Stimulated activated CD8-positive, alpha-beta memory T cell treated with anti-CD3 and anti-CD28 coated beads, Interleukin-15, amount 100 ng/mL, for 4 hours (primary cell): ENCODE measurements at places on chromosomes 11 and 22.

GRCh38 chr11:86365546-86365945 is 9.1 kb upstream of the CCDC81 start:
- no peak for DNase-seq

DNA sequence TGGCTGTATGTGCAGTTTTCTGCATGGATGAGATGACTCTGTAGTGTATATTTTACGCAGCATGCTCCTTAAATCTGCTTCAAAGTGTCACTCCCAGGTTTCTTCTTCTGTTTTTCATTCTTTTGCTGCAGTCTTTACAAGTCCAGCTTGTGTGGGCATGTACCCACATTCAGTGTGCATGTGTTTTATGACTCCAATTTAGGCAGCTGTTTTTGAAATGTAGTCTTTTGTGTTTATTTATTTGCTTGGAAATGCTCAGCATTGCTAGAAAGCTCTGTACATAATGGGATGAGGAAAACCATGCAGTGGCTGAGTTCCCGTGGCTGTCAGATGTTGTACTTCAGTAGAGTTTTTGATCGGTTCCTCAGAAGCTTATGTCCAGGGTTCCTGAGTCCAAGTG is 138.5 kb downstream of the ARHGAP42 start:
- no peak for DNase-seq

DNA sequence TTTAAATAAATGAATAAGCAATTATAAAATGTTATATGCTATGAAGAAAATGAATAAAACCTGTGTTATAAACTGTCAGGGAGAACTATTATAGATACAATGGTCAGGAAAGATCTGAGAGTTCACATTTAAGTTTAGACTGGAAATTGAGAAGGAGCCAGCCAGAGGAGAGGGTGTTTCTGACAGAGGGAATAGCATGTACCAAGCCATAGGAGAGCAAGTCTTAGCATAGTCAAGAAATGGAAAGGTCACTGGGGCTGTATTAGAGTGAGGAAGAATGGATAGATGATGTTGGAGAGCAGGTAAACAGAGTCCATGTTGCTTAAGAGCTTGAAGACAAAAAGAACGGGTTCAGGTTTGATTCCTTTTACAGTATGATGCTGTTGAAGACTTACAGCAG is 87.4 kb downstream of the FAM83F start:
- no peak for DNase-seq

GRCh38 chr22:49259839-49260615 is 567.6 kb downstream of the BRD1 start:
- no peak for DNase-seq

DNA sequence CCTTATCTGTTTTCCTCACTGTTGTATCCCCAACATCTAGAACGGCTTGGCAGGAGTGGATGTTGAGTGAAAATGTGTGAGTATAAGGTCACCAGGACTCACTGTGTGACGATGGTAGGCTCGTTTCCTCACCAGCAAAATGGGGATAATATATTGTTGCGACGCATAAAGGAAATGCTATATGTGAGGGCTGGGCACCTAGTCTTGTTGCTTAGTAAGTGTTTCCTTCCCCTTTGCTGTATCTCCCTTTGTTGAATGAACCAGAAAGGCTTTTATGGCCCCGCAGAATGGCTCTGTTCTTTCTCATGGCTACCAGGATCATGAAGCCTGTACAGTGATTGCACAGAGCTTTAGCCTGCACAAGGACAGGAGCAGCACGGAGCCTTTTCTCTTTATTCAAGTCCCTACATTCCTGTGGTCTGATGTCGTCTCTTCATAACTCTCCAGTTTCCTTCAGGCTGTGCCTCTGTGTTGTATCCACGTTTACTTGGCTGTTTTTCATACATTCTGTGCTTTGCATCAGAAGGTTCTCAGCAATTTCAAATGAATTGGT is 5.4 kb downstream of the TNRC6B start:
- no peak for DNase-seq

- no peak for DNase-seq
Observed at GRCh38 chr11:128666397-128666796, 27.5 kb upstream of the FLI1 start.

- no peak for DNase-seq
Observed at GRCh38 chr11:128604723-128605122, 17.4 kb upstream of the ETS1 start.

DNA sequence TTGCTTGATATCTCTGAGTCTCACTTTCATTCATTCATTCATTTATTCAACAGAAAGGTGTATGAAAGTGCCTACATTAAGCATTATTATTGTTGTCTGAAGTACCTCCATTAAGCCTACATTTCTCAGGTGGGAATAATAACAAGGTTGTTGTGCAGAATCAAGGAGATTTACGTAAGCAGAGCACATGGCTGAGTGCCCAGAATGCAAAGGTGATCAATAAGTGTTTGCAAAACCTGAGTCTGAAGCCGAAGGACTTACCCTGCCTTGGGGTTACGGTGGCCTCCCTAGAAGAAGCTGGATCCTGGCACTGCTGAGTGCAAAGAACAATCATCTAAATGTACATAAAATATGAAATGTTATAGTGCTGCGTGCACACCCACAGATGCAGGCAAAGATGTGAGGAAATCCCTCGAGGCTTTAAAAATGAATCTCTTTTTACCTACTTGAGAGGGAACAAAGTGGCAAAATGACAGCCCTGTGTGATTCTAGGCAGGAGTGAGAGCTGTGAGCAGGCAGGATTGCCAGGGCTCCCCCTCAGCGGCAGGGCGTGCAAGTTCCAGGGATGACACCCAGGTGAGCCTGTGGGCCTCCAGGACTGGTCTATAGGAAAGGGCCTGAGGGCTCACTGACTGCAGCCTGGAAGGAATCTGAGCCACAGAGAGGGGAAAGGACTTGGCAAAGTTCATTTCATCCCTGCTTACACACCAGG is 133.1 kb upstream of the TBCEL start:
- DNase-seq = no peak

DNA sequence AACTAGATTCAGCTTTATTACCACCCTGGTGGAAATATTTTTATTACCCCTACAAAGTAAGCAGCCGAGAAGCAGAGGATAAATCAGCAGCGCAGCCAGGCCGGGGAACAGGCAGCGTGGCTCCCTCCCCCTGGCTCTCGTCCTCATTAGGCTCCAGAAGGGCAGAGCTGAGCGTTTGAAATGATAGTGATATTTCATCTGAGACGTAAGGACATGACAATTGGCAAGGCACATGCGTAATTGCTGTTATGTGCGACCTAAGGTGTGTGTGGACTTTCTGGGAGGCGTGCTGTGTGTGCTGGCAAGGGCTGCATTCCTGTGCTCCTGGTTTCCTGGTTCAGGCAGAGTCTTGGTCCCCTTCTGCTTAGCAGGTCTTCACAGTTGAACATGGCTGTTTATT is 247.8 kb downstream of the TBC1D22A start:
- DNase-seq = no peak

DNA sequence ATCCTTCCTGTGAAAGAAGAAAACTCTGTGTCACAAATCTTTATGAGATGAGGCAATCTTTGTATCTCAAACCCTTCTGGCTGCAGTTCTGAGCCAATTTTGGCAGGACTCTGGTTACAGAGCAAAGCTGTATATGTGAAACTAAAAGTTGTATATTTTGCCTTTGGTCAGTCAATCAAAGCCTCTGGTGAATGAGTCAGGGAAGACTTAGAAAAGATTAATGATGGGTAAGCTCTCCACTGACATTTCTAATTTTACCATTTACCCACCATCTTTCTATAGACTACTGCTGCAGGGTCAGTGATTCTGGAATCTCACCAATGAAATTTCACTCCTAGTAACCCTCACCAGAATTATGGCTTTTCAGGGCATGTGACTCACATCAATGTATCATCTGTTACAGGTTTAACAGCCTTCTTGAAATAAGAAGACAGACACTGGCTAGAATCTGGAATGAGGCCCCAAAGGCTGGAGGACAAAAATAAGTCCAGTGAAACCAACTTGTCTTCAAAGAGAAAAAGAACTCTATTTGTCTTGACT is 43.3 kb downstream of the USP35 start:
- DNase-seq = no peak

DNA sequence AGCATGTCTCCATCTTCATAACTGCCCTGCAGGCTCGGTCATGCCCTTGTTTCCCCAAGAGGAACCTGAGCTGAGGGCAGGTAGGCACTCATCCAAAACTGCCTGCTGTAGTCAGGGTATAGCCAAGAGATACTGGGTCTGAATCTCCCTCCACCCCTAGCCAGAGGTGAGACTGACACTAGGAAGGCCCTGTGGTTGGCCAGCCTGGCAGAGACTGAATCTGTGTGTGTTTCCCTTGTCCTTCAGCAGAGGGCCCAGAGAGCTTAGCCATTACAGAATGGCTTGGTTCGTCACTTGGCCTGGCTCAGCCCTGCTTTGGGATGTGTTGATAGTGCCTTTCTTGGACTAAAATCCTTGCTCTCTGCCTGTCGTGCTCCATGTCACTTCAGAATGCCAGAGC is 79.3 kb upstream of the SUSD2 start:
- no peak for DNase-seq
